Mesendoderm (in vitro differentiated cells): ENCODE measurements at places on chromosomes 2 and 18.

GRCh38 chr2:179543361-179543901 lies 278.8 kb upstream of the SESTD1 start:
- DNase-seq, result no peak
- H3K36me3 ChIP-seq, result no peaks in the 10 kb centered on the region
- H3K4me1 ChIP-seq, result no peaks in the 10 kb centered on the region
- no peak overlapping the region for H3K27ac ChIP-seq

DNA sequence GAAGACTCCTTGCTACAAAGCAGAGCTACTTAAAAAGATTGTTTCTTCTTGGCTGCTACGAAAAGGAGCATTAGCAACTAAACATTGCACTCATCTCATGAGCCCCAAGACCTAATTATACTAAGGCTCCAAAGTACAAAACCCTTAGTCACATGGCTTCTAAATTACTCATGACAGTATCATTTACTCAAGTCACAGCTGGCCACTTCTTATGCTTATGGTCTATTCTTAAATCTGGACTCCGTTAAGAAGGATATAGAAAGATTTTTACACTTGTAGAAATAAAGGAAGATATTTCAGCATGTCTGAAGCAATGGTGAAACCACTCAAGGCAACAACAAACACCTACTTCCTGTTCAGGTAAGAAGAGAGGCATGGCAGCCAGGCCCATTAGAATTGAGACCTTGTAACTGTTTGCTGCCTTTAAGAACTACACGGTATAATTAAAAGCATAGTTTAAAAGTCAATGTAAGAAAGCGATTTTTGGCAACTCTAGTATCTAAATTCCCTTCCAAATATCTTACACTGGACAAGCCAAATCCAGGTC lies 12.7 kb downstream of the ANKRD44 start:
- no peaks in the 10 kb centered on the region for H3K27me3 ChIP-seq
- H3K4me1 ChIP-seq, result no peaks in the 10 kb centered on the region
- no peaks in the 10 kb centered on the region for H3K36me3 ChIP-seq
- DNase-seq, result no peak

DNA sequence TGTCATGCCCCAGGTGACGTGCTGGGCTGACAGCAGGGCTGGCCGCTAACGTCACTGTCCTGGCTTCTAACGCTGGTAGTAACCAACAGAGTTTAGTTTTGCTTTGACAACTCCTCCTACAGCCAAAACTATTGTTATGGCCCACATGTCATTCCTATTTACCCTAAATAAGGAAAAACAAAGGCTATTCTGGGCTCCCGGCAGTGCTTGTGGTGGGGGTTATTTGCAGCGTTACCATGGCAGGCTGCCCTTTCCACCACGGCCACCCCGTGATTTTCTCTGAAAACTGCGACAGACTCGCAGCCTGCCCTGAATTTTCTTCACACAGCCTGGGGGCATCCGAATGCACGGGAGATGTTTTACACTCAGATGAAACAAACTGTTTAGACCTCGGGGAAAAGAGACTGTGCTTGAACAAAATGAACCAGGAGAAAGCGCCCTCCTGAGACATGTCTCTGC lies 115.2 kb downstream of the FAM210A start:
- peaks cover 10% of the 10 kb centered on the region for H3K4me1 ChIP-seq
- no peak overlapping the region for H3K27ac ChIP-seq

- DNase-seq, result no peak
- no peak overlapping the region for H3K4me3 ChIP-seq
These were observed 87.1 kb downstream of the ZNF236 start for GRCh38 chr18:76909439-76909838.

DNA sequence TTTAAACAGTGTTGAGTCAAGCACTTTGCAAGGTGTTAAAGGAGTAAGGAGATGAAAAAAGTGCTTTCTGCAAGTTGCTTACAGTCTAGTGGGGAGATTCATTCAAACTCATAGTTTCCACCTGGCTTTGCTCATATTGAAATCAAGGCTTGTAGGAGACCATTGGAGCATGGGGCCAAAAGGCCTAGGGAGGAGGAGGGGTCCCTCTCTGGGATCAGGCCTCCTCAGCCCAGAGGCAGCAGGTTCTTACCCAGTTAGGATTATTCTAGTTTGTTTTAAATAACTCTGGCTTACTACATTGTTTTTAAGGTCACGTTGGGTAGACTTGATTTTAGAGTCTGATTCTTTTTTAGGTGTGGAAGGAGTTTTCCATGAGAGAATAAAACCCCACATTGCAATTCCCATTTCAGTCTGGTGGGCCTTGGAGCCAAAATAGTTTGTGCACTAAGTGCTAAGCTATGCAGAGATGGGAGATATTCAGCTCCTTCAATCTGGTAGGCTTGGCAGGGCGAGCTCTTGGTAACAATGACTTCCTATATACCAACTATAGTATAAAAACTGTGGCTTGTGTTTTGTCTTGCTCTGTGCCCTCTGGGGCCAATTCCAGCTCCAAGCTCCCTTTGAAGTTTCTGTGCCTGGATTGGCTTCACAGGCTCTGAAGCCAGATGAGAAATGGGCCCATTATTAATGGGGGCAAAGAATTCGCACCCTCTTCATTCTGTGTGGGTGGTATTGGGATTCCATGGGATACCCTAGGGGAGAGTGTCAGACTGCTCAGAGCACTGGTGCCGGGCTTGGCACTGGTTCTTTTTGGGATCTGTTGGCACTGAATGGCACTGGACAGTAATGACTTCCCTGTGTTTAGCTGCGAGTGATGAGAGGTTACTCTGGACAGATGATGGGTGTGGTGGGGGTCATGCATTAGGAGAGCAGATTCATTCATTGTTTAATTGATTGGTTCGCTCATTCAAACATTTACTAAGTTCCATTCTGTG lies 301.1 kb downstream of the MYCN start:
- no peak for DNase-seq
- H3K27ac ChIP-seq, result no peak overlapping the region
- no peak overlapping the region for H3K4me3 ChIP-seq
- no peaks in the 10 kb centered on the region for H3K27me3 ChIP-seq
- H3K36me3 ChIP-seq, result no peaks in the 10 kb centered on the region

GRCh38 chr18:5500158-5500939 lies 43.4 kb downstream of the EPB41L3 start:
- H3K27ac ChIP-seq, result no peak overlapping the region
- no peaks in the 10 kb centered on the region for H3K4me1 ChIP-seq
- H3K4me3 ChIP-seq, result no peak overlapping the region
- no peaks in the 10 kb centered on the region for H3K36me3 ChIP-seq
- no peak for DNase-seq
- no peaks in the 10 kb centered on the region for H3K27me3 ChIP-seq

DNA sequence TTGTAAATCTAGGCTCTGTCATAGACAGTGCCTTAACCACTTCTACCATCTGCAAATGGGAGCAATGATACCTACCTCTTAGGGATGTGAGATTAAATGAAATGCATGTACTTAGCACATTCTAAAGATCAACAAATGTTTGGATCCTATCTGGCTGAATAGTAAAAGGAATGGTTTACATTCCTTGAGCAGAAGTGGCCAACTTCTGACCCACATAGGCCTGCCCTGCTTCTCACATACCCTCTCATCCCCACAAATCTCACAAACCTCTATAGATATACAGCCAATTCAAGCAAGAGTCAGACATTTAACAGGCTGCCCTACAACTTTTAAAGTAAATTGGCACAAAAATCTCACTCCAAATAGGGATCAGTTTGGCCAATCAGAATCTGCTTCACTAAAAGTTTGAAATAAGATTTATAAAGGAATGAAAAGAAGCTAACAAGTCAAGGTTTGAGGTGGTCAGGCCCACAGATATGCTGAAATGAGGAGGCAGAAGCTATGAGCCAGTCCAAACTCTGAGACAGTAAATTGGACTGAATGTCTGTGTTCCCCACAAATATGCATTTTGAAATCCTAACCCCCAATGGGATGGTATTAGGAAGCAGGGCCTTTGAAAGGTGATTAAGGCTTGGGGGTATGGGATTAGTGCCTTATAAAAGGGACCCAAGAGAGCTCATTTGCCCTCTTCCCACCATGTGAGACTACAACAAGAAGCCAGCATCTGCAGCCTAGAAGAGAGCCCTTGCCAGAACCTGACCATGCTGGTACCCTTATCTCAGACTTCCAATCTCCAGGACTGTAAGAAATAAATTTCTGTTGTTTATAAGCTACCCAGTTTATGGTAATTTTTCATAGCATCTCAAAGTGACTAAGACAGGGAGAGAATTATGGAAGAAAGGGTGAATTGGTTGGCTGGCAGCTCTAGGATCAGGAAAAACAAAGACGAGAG lies 227.8 kb upstream of the RBMS1 start:
- H3K4me1 ChIP-seq, result no peaks in the 10 kb centered on the region
- H3K27ac ChIP-seq, result no peak overlapping the region
- no peak for DNase-seq
- no peaks in the 10 kb centered on the region for H3K27me3 ChIP-seq
- H3K4me3 ChIP-seq, result no peak overlapping the region

- H3K27ac ChIP-seq, result no peak overlapping the region
- no peak for DNase-seq
- H3K4me3 ChIP-seq, result no peak overlapping the region
- no peaks in the 10 kb centered on the region for H3K36me3 ChIP-seq
- no peaks in the 10 kb centered on the region for H3K27me3 ChIP-seq
These were observed 455.0 kb upstream of the KLHL29 start for GRCh38 chr2:22929998-22930397.

- no peaks in the 10 kb centered on the region for H3K27me3 ChIP-seq
- H3K36me3 ChIP-seq, result no peaks in the 10 kb centered on the region
- H3K4me1 ChIP-seq, result no peaks in the 10 kb centered on the region
- H3K4me3 ChIP-seq, result no peak overlapping the region
These were observed 1137.3 kb upstream of the ZEB2 start for GRCh38 chr2:145657265-145657664.

- H3K27ac ChIP-seq, result no peak overlapping the region
- H3K27me3 ChIP-seq, result no peaks in the 10 kb centered on the region
These were observed 53.4 kb downstream of the BOLA3 start for GRCh38 chr2:74094291-74094690.

DNA sequence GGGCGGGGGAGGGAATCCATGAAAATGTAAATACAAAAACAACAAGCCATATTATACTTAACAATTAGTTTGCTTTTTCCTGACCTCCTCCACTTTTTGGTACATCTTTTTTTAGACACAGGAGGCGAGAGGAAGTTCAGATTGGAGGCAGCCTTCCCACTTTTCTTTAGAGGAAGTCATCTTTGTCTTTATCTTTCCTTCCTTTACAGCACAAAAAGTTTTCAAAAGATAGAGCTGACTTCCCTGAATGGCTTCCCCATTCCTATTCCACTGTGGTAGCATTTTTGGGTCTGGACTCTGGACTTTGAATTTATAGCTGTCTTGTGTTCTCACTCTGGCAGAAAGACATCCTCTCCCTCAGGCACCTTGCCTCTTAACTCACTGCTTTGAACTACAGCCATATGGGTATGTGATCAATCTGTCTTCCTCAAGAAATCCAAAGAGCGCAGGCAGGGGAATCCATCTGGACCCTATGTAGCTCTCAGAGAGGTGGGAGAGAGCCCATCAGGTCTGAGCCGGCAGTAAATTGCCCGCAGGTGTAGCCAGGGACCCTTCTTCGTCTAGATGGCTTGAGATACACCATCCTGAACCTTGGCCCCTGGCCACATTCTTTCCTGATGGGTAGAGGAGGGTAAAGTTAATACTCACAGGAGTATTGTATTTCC lies 101.9 kb downstream of the AQP4 start:
- no peaks in the 10 kb centered on the region for H3K36me3 ChIP-seq
- no peak overlapping the region for H3K4me3 ChIP-seq
- H3K27ac ChIP-seq, result no peak overlapping the region
- no peaks in the 10 kb centered on the region for H3K27me3 ChIP-seq
- peaks cover 2% of the 10 kb centered on the region for H3K4me1 ChIP-seq
- DNase-seq, result no peak

DNA sequence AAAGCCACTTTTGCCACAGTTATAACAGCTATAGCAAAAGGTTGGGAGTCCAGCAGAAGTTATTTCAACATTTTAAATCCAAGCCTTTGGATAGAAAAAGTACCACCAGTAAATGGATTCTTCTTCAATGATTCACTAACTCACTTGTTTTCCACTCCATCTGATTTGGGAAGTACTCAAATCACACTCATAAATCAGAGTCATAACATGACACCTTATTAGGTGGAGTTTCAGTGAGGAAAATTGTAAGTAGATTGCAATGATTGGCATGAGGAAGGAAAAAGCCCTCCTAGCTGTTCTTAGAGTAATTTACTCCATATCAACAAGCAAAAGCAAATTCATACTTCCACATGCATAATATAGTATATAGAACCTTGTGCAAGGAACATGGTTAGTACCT lies 132.9 kb downstream of the NR4A2 start:
- no peaks in the 10 kb centered on the region for H3K4me1 ChIP-seq
- H3K36me3 ChIP-seq, result no peaks in the 10 kb centered on the region
- H3K4me3 ChIP-seq, result no peak overlapping the region
- DNase-seq, result no peak
- no peak overlapping the region for H3K27ac ChIP-seq

DNA sequence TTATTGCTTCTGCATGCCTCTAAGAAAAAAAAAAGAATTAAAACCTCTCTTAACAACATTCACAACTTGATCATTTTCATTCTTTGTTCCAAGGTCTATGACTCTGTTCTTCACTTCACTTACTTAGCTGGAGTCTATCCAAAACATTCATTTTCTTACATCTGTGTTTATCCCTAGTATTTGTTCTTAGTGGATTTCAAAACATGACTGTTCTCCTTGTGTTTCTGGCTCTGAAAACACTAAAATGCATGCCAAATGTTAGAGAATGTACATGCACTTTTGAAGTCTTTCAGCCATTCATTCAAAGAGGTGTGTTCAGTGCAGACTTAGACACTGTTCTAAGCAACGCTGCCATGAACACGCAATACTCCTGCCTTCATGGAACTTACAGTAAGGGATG lies 138.8 kb downstream of the CNTNAP5 start:
- H3K27me3 ChIP-seq, result no peaks in the 10 kb centered on the region
- no peaks in the 10 kb centered on the region for H3K4me1 ChIP-seq
- H3K27ac ChIP-seq, result no peak overlapping the region
- no peaks in the 10 kb centered on the region for H3K36me3 ChIP-seq

DNA sequence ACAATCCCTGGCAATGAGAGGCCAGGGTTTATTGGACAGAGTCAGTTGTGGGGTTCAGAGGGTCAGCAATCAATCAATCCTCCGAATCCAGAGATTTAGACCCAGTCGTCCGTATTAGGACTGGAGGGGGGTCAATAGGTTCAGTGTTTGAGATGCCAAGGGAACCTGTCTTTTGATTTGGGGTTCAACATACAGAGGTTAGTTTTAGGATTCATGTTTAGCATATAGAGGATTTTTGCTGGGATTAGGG lies 292 bp downstream of the GMPPA start:
- no peak overlapping the region for H3K27ac ChIP-seq
- peak overlapping the region; percentile 78 for H3K4me3 ChIP-seq
- DNase-seq, result no peak
- no peaks in the 10 kb centered on the region for H3K36me3 ChIP-seq

DNA sequence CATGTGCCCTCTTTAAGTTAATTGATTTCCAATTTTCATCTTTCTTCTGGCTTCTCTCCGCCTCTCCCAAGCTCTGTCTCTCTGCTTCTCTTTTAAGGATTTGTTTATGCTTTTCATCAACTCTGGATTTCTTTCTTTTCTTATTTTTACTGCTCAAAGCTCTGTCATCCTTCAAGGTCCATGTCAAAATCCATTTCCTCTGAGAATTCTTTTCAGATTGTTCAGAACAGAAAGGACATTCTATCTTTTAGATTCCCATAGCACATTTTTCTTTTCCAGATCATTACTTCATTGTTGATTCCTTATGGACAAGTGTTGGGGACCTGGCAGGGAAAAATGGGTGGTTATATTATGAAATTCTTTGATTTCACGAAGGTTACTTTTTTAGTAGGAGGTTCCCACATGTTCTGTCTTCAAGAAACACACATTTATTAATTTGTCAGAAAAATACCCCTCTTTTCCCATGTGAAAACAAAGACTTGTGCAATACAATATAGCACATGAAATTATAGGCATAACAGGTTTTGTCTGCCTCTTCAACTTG lies 12.3 kb downstream of the PMAIP1 start:
- H3K4me3 ChIP-seq, result no peak overlapping the region
- H3K4me1 ChIP-seq, result no peaks in the 10 kb centered on the region
- no peaks in the 10 kb centered on the region for H3K36me3 ChIP-seq
- no peak overlapping the region for H3K27ac ChIP-seq
